ENCODE measurements at places on chromosomes 2 and 18.

DNA sequence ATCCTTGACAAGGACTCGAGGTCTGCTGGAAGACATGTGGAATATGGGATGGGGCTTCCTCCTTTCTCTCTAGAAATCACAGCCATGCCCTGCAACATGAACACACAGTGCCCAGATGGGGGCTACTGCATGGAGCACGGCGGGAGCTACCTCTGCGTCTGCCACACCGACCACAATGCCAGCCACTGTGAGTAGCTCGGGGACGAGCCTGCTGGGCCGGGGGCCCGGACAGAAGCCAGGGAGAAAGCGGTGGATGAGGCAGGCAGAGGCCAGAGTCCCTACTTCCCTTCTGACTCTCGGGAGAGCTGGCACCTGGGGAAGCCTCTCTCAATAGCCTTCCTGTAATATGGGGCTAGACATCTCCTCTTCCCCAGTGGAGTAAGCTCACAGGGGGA is 50.5 kb downstream of the SNED1 start:
- peak; percentile 5 for DNase-seq

GRCh38 chr2:133943108-133943507 is 310.8 kb upstream of the MGAT5 start:
- no peak for DNase-seq

DNA sequence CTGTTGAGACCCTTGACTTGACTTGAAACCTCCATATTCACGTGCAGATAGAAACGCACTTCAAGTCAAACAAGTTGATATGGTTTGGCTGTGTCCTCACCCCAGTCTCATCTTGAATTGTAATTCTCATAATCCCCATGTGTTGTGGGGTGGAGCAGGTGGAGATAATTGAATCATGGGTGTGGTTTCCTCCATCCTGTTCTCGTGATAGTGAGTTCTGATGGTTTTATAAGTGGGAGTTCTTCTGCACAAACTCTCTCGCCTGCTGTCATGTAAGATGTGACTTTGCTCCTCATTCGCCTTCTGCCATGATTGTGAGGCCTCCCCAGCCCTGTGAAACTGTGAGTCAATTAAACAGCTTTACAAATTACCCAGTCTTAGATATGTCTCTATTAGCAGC is 21.4 kb downstream of the SLC3A1 start:
- no peak for DNase-seq

DNA sequence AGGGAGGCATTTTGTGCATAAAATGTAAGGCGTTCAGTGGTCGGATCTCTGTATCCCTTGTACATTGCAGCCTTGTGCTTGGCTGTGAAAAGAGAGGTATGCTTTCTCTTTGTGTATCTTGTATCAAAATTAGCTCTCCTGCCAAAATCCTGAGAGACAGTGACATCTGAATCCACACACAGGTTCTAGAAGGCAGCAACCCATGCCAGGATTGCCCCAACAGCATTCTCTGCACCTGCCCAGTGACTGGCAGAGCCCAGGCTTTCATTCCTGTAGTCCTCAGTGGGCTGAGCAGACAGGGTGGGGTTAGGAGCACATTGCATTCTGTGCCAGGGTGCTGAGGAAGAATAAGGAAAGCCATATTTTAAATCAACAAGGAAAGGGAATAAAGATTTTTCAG is 740.3 kb upstream of the RAB6C start:
- no peak for DNase-seq

GRCh38 chr2:86107031-86107430 is 996 bp downstream of the PTCD3 start:
- DNase-seq = no peak

- no peak for DNase-seq
Observed at GRCh38 chr2:200482194-200482593, 27.7 kb downstream of the KCTD18 start.

DNA sequence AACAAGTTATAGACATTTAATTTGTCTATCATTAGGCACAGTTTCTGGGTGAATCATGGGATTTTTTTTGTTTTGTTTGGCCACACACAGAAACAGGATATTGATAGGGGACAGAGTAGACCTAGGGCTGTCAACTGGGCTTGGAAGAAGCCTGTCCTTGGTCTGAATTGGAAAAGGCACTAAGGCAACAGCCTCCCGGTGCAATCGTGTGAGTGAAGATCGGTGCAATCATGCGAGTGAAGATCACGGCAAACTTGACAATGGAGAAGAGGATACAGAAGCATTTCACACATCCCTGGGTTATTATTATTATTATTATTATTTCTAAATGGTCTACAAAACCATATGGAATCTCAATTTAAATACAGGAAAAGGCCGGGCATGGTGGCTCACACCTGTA is 94.5 kb downstream of the ACKR3 start:
- DNase-seq = no peak

GRCh38 chr2:121699421-121700333 is 37.0 kb downstream of the NIFK start:
- peak; percentile 90 for DNase-seq

- DNase-seq = no peak
Observed at GRCh38 chr18:12085136-12085535, 8.5 kb upstream of the ANKRD62 start.

DNA sequence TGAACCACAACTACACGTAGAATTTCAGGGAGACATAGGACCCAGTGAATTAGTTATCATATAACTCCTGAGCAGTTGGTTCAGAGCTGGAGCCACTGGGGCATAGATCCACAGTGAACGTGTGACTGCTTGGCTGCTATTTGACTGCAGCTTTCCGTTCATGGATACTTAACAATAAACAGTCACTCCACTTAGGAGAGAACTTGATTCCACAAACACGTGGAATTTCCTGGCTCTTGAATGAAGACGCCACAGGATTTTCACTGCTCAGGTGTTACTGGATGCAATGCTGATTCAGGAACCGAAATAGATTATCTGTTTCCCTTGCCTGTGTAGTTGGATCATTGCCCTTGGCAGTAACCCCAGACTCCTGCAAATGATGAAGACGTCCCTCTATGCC is 679.1 kb upstream of the ZEB2 start:
- DNase-seq = no peak

DNA sequence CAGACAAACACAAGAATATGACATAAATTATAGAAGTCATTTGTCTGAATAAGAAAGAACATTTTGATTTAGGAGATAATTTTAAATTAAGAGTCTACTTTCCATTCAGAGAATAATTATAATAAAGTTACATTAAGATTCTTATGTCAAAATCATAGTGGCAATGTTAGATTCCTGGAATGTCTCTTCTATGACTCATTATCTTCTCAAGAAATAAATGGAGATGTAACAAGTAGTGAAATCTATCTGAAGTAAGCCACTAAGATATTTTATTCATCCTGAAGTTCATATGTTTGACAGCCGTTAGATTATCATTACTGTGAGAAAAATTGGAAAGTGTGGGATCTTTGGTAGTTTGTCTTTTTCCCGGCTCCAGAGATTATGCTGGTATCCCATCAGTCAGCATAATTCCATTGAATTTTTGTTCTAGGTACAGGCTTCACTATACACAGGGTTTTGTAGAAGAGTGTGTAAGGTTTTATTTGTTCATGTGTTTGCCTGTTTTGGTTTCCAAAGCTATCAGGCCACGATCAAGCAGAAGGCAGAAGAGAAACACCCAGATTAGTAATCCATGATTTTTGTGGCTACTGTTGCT is 1246.6 kb upstream of the LRRTM1 start:
- no peak for DNase-seq

DNA sequence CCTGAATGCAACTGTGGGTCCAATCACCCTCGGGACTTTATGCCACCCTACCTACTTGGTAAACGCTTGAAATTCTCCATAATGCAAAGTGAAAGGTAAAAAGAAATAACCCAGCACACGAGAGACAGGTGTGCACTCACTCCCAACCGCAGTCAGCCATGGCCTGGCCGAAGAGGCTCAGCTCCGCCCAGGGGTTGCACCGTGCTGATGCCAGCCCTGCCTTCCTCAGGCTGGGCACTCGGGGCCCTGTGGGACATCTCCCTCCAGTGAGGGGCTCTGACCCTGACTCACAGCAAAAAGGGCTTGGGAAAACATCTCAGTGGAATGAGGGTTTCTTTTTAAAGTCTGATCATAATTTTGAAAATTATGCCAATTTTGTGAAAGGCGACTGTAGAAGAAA is 13.3 kb downstream of the SLC66A2 start:
- DNase-seq = no peak

- peak; percentile 44 for DNase-seq
Observed at GRCh38 chr18:34866739-34867138, 156.6 kb downstream of the DTNA start.

- DNase-seq = no peak
Observed at GRCh38 chr2:53856272-53856671, 3.5 kb downstream of the GPR75 start.

- DNase-seq = no peak
Observed at GRCh38 chr2:143300536-143300935, 171.3 kb downstream of the ARHGAP15 start.

DNA sequence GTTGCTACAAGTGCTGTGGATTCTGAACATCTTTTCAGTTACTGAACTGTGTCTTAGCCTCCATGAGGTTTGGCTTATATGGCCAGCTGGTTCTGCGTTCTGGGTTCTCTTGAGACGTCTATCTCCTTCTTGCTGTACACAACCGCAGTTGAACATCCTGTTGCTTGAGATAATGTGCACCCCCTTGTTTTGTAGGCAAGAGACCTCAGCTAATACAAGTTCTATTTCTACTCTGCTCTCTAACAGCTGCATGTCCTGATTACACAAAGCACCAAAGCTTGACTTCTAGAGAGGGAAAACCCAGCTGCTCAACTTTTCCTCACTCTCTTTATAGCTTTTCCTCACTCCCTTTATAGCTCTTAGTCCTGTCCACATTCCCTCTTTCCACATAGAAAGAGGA is 176.0 kb downstream of the LTBP1 start:
- DNase-seq = no peak

- no peak for DNase-seq
Observed at GRCh38 chr2:82525744-82526143, 1933.3 kb downstream of the SUCLG1 start.

- DNase-seq = peak; percentile 66
Observed at GRCh38 chr18:23317975-23318675, 135.0 kb upstream of the RIOK3 start.

DNA sequence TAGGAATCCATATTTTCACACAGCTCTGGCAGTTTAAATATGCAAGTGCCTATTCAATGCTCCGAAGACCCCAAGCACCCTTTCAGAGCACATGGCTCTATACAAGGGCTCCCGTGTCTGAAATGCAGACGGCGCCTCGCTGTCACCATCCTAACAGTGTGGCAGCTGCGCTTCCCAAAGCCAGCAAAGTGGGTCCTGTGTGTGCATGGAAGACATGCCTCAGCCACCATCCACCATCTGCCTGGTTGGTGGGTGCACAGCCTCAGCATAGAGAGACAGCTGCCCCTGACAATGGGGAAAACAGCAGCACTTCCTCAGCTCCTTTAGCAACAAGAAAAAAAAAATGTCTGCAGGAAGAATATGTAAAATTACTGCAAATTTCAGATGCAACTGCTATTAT is 218.1 kb downstream of the SP3 start:
- DNase-seq = no peak

DNA sequence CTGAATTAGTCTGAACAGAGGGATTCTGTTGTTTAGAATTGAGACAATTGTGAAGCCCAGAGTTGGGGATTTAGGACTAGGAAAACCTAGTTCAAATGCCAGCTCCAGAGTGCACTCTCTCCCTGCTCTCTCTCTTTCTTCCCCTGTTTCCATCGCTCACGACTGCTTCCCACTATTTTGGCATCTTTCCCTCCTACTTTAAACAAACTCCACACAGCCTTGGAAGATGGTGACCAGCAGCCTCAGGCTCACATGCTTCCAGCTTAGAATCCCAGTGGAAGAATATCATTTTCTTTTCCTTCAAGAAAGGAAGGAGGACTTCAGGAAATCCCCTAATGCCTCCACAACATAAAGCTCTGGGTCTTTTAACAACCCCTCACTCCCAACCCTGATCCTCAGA is 6.1 kb upstream of the DNMT3A start:
- no peak for DNase-seq

DNA sequence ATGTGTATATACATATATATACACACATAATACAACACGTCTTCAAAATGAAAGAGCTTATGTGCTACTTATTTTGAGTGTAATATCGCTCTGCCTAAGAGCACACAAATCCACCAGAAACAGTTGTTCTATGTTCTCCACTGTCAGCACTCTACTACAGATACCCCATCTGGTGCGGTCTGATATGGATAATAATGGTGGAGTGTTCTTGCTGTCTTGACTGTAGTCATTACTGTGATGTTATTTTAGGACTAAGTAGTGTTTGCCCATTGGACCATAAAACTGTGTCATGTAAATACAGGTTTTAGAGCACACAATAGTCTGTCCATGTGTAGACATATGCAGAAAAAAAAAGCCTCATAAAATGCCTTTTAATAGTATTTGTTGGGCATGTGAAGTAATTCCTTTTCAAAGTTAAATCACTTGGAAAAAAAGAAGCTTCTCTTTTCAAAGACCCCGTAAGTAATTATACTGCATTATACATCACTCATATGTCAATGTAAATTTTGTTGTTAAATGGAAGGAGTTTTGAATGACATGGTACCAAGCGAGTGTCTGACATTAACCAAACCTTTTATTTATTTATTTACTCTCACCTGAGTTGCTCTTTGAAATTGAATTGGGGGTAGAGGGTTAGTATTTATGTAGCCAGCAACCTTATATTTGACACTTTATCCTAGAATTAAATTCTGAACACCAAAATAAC is 1249.2 kb upstream of the ZEB2 start:
- no peak for DNase-seq

GRCh38 chr18:44681076-44681970 is 635 bp downstream of the SETBP1 start:
- DNase-seq = peak; percentile 24

- no peak for DNase-seq
Observed at GRCh38 chr2:239438995-239439753, 38.4 kb upstream of the HDAC4 start.

- DNase-seq = no peak
Observed at GRCh38 chr2:99824758-99825157, 317.6 kb downstream of the AFF3 start.

- no peak for DNase-seq
Observed at GRCh38 chr2:171564463-171564862, 42.2 kb downstream of the CYBRD1 start.

DNA sequence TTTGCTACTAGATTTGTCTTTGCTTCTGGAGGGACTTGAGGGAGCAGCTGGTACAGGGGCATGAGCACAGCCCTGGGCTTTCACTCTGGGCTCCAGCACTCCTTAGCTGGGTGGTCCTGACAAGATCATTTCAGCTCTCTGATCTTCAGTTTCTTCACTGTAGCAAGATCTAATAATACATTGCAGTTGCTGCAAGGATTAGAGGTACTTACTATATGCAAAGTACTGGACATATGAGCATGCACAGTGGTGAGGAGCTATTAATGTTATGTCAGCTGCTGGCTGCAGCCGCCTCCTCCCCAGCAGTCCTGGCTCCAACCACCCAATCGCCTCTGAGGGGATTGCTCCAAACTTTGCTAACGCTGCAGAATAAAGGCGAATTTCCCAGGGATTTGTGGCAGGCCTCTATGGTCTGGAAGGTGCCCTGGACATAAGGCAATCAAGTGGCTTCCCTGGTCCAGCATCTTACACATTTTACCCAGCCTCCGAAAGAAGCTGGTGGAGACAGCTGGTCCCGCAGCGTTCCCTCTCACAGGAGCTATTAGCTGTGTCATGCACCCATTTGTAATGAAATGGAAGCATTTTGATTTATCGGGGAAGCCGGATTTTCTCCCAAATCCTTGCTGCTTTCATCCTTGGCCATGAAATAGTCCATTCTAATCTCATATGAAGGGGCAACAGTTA is 96.7 kb downstream of the RHOB start:
- DNase-seq = no peak

GRCh38 chr18:36757081-36757480 is 71.7 kb downstream of the TPGS2 start:
- DNase-seq = peak; percentile 75

GRCh38 chr2:241546771-241547498 is 11.6 kb upstream of the BOK start:
- peak; percentile 88 for DNase-seq

Data from GM03348 (cell line).